ENCODE measurements at places on chromosomes 6 and 20. TPM values are rescaled to one million over a fixed set of nuclear protein-coding genes. Genes with fewer than 3 reads are reported as not detected.

The LRRC73 gene
- total RNA-seq: 0.24 TPM

The DEF6 gene
- total RNA-seq: 1.1 TPM

The ADGB gene
- not detected for total RNA-seq

The FLOT1 gene
- total RNA-seq: 69.1 TPM

The ABHD16B gene
- total RNA-seq: not detected

The RANBP9 gene
- total RNA-seq: 71.8 TPM

The SPATS1 gene
- total RNA-seq: not detected

The RNF144B gene
- total RNA-seq: 11.2 TPM

The C6orf141 gene
- not detected for total RNA-seq

The POPDC3 gene
- total RNA-seq: 3.4 TPM
